ENCODE measurements at places on chromosomes 12 and 14.
A peak's percentile ranks its signal among the peaks of the same experiment; 100 is the strongest.

DNA sequence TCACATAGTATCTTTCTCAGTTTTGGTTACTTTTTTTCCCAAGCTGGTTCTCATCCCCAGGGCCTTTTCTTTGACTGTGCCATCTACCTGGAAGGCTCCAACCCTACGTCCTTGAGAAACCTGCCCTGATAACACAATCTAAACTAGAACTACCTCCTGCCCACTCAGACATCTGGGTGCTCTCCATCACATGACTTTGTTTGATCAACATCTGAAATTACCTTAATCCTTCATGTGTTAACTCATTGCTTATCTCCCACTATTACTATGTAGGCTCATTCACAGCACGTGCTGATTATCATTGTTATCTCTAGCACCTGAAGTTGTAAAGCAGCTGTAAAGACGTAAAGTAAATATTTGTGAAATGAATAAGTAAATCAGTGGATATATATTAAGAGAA, 784.0 kb downstream of the TMTC2 start:
- no peak for DNase-seq

DNA sequence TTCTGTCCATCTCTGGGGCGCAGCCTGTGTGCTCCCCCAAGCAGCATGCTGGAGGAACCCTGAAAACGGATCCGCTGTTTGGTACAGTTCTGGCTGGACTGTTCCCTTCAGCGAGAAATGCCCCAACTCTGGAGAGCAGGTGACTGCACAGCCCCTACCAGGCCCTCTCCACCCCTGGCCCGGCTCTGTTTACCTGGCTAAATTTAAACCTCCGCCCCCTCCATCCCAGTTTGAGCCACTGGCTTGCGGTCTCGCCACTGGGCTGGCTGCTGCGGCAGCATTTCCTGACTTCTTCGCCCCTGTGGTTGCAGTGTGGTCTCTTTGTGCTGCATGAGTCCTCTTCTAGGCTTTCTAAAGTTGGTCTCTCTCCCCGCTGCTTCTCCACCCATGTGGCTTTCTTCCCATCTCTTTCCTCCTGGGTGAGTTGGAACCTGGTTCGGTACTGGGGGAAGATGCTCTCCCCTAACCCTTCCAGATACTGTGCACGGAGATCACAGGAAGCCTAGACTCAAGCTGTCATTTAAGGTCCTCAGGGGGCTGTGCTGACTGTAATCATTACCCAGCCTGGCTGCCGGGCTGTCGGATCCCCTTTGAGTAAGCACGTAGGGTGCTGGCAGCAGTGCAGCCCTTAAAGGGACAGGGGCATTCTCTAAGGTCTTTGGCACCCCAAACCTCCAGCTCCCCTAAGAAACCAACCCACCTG, 60.6 kb downstream of the FBXL14 start:
- DNase-seq = no peak

DNA sequence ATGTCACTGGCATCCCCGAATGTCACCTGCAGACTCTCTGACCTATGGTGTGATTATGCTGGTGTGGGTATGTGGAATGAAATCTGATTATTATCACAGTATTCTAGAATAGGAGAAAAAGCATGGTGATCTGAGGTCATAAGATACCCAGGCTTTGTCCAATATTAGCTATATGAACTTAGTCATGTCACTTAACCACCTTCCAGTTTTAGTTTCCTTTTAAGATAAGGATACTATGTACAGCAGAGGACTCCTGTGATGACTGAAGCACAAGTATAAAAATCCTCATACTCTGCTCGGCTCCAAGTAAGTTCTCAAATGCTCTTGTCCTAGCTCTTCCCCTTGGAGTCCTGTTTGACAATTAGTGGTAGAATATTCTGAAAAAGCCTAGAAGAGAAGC, 2.8 kb downstream of the GNS start:
- no peak for DNase-seq

- DNase-seq = no peak
Observed at GRCh38 chr12:77429426-77429825, 364.1 kb upstream of the E2F7 start.

DNA sequence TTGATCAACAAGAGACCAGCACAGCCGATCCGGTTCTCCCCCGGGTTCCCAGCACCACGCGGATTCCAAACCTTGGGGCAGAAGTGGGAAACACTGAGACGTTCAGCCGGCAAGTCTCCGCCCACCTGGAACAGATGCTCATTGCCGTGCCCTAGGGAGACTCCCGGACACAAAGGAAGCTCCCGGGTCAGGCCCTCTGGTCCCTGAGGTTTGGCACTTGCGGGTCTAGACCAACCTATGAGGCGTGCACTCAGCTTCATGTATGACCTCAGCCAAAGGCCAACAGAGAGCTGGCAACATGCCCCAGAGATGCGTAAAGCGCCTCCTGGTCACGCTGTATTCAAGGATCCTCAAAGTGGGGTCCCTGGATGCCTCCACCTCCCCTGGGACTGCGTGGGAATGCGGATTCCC, 2.5 kb downstream of the RIMBP2 start:
- DNase-seq = no peak

- no peak for DNase-seq
Observed at GRCh38 chr14:88243946-88244345, 79.1 kb downstream of the KCNK10 start.

- no peak for DNase-seq
Observed at GRCh38 chr12:20588042-20588441, 107.1 kb upstream of the SLCO1C1 start.

DNA sequence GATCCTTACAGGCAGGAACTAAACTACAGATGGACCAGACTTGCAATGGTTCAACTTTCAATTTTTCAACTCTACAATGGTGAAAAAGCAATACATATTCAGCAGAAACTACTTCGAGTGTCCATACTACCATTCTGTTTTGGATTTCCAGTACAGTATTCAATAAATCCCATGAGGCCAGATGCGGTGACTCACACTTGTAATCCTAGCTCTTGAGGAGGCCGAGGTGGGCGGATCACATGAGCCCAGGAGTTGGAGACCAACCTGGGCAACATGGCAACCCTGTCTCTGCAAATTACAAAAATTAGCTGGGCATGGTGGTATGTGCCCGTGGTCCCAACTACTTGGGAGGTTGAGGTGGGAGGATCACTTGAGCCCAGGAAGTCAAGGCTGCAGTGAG, 336.1 kb downstream of the MED13L start:
- no peak for DNase-seq

DNA sequence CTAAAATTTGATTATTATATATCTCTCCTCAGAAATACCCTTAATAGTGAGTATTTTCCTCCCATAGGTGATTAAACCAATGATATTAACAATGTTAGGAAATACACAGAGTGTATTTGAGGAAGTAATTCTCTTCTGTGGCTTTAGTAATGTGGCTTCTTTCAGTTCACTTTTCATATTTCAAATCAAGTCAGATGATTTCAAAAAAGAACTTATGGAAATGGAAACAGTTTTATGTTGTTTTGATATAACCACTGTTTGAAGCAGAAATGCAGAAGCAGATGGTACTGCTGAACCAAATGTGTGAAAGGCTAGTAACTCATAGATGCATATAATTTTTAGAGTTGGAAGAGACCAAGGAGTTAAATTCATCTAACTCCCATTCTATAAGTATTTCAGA, 1.9 kb upstream of the GPR33 start:
- DNase-seq = no peak

DNA sequence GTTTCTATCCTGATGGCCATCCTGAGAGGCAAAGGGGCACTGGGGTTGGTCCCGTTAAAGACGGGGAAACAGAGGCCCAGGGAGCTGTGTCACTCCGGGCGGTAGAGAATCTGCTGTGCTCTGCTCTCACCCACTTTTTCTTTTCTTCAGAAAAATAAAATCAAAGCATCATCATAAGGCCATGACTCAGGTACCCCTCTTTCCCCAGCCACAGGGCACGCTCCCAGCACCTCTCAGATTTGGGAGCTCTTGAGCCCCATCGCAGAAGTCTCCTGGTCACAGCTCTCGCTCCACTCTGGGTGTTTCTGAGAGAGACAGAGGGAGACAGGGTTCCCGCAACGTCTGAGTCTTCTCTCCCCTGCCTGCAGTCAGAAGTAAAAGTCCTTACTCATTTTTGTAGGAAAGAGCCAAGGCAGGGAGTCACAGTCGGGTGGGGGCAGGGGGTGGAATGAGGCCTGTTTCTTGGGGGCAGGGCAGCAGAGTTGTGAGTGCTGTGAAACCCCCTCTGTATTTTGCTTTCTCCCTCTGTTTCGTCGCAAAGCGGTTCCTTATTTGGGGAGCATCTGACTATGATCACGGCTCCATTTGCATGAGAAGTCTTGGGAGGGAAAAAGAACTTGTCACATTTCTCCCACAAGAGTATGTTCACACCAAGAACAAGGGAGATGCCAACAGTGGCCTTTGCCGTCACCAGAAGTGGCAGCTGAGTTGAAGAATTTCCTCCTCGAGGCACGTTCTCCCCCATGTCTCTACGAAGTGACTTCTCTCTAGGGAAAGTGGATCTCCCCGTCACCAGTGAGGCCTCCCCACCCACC, 139.0 kb downstream of the BCL11B start:
- DNase-seq = peak; percentile 20

DNA sequence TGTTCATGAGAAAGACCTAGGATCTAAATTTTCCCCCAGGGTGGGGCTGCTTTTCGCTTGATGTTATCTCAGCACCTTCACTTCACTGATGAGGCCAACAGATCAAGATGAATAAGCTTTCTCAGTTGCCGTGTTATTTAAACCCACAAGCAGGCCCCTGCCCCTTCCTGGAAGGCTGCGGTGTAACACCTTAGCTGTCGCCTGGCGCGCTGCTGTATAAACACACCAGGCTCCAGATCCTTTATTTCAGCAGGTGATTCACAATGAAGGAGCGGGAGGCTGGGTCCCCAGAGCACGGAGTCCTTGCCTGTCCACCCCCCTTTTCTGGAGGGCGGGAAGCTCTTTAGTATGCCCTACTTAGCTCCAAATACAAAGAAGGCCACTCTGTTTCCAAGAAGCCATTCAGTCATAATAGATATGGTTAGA, 515.4 kb downstream of the FUT8 start:
- no peak for DNase-seq

- DNase-seq = no peak
Observed at GRCh38 chr12:128509170-128509569, 242.2 kb downstream of the TMEM132C start.

DNA sequence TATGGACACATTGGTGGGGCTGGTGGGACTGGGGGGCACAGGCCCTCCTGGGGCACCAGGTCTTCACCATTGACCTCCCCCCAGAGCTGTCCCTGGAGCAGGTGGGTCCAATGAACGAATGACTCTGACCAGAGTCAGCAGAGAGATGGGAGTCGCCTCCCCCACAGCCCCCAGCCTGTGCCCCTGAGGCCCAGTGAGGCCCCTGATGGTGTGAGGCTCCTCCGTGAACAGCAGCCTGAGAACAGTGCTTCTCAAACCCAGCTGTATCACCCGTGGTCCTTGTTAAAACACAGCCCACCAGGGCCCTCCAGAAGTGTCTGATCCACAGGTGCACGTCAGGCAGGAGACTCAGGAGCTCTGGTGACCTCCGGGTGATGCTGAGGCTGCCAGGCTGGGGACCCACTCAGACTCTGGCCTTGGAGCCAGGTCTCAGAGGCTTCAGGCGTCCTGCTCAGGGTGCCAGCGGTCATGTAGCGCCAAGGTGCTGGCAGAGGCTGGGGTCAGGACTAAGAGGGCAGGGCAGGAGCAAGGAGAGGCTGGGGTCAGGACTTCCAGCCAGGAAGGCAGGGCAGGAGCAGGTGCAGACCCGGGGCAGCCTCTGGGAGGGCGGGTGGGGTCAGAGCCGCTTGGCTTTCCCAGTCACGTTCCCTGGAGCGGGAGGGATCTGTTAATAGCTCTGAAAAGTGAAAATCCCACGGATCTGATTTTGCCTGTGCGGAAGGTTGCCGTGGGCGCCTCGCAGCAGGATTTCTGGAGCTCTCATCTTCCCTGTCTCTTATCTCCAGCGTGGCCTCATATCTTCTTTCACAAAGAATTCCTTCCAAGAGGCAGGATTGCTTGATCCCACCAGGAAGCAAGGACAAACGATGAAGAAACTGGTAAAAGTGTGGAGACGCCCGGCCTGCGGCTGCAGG, 35.0 kb downstream of the GALNT9 start:
- DNase-seq = no peak

- DNase-seq = peak; percentile 10
Observed at GRCh38 chr14:101604935-101605780, 43.9 kb downstream of the DIO3 start.

GRCh38 chr12:83893101-83893500, 1019.5 kb downstream of the SLC6A15 start:
- DNase-seq = no peak

DNA sequence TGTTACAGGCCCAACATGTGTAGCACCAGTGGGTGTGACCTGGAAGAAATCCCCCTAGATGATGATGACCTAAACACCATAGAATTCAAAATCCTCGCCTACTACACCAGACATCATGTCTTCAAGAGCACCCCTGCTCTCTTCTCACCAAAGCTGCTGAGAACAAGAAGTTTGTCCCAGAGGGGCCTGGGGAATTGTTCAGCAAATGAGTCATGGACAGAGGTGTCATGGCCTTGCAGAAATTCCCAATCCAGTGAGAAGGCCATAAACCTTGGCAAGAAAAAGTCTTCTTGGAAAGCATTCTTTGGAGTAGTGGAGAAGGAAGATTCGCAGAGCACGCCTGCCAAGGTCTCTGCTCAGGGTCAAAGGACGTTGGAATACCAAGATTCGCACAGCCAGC, 8.6 kb downstream of the BCL2L14 start:
- DNase-seq = no peak

DNA sequence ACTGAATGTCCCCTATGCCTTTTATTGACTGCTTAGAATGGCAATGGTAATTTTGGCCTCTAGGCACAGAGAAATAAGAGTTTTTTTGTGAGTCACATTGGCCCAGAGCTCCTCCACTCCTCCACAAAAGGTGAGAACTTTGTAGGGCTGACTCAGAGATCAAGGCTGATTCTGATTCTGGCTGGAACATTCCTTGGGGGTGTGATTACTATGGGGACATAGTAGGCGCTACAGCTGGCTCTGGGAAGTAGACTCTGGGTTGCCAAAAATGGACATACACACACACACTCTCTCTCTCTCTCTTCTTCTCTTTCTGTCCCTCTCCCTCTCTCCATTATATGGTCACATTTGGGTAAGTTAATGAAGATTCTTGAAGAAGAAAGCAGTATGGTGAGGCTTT, 174.6 kb upstream of the DDHD1 start:
- no peak for DNase-seq

DNA sequence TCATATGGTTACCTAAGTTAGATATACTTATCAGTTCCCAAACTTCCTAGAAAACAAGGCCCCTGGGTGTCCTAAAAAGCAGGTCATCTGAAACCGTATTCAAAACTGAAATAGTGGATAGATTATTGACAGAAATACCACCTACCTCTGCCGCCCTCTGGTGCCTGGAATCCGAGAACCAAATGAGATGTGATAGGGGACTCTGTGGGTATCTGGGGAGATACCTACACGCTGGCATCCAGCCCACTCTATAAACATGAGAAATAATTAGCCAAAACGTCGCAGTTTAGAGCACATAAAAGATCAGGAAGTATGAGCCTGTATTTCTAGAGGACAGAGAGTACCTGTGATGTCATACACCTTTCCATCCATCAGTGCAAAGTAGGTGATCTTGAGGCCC, 4.4 kb downstream of the ORMDL2 start:
- no peak for DNase-seq

GRCh38 chr14:101729382-101729781, 32.1 kb upstream of the PPP2R5C start:
- no peak for DNase-seq

GRCh38 chr12:2485681-2486080, 309.1 kb upstream of the FKBP4 start:
- DNase-seq = no peak
